ENCODE measurements at places on chromosomes 4 and X. TPM values are rescaled to one million over a fixed set of nuclear protein-coding genes. Genes with fewer than 3 reads are reported as not detected.

DNA sequence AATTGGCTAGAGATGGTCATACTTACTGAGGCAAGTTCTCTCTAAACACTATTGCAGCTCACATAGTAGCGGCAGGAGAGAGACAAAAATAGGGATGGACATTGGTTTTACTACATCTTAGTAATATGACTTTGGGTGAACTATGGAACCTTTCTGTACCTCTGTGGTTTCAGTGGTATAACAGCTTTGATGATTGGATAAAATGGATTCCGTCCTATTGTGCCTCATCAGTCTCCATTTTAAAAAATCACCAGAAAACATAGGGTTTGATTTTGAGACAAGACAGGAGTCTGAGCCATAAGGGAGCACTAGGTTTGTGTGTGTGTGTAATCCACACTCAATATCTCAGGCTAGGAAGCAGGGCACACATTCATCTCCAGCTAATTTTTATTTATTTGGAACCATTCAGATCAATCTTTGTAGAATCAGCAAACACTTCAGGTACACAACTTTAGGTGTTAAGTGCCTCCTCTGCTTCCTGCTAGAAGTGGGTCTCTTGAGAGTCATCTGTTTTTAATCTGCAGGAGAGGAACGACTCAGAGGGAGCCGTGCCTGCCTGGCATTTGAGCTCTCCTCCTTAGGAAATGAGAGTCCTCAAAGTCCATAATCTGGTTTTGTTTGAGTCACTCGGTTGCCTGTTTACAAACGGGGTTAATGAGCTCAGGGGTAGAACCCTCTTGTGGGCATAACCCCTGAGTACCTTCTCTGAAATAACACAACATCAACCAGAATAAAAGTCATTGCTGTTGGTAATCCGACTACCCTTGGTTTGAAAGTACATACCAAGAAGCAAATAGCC is 238.5 kb upstream of the BOD1L1 start:
- no peak for DNase-seq

- DNase-seq: no peak
These were observed 1441.6 kb upstream of the PCDH7 start for GRCh38 chr4:29278585-29278984.

- no peak for DNase-seq
These were observed 358 bp downstream of the FGFBP1 start for GRCh38 chr4:15938182-15938581.

DNA sequence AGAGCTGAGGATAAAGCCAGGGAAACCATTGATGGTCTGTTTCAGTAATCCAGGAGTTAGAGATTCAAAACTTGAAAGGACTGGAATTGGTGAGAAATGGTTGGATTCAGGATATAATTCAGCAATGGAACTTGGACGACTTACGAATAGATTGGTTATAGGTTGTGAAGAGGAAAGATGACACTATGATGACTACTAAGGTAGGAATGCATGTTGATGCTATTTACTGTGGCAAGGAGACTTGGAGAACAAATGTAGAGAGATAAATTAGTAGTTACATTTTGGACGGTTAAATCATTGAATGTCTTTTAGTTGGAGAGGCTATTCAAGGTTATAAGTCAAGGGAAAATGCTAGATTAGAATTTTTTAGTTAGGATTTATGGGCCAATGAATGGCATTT is 365.4 kb upstream of the TECRL start:
- no peak for DNase-seq

GRCh38 chrX:49746306-49746705 is 50.5 kb upstream of the PAGE1 start:
- DNase-seq: no peak

DNA sequence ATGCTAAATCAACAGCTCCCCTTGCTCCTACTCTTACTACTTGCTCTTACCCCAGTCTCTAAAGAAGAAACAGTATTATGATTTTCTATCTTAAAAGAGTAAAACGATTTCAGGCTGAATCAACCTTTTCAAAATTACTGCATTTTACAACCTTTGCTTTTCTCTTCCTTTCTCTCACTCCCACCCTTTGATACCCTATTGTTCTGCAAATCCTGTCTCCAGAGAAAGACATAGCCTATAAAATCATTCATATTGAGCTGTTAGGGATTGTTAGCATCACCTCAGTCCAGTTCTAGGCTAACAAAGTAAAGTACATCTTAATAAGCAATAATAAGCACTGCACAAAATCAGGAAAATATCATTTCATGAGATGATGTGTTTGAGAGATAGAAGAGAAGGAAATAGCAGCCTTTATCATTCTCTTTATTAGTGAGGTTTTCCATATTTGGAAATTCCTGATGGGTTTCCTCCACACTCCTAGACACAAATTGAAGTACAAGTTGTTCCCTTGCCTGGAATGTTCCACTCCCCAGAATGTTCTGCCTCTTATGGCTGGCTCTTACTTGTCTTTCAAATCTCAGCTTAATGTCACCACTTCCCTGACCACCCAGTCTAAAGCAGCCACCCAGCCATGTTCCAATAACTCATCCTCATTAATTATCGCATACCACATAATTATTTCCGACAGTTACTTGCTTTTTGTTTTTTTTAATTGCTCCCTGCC is 219.7 kb downstream of the PALLD start:
- DNase-seq: no peak

GRCh38 chr4:100087743-100088142 is 102.5 kb downstream of the DDIT4L start:
- no peak for DNase-seq

GRCh38 chr4:38497121-38497520 is 166.9 kb upstream of the KLF3 start:
- no peak for DNase-seq

- DNase-seq: no peak
These were observed 650.8 kb downstream of the PCDH7 start for GRCh38 chr4:31370866-31371465.

GRCh38 chrX:118802857-118803256 is 20.8 kb upstream of the ZCCHC12 start:
- DNase-seq: no peak

DNA sequence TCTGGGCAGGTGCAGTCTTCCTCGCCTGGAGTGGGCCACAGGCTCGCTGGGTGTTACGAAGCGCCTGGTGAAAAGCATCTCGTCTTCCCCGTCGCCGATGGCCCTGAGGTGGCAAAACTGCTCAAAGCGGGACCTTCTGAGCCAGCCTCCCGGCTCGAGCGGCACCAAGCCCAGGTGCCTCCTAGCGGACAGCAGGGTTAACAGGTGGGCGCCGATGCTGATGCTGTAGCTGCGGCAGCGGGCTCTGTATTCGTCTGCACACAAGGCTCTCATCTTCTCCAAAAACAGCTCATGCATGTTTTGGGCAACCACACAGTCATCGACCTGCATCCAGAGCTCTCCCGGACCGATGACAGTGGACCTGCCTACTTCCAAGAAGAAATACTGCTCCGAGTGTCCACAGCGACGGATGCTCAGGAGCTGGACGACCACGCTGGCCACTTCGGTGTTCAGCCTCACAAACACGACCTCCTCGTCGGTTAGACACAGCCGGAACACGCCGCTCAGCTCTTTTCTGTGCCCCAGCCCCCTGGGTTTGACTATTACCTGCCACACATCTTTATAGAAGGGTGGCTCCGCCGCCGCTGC is 1.2 kb downstream of the IRS4 start:
- DNase-seq: no peak

- DNase-seq: no peak
These were observed 18.4 kb upstream of the SMIM10L2A start for GRCh38 chrX:135403374-135403773.

TLL1 gene
- not detected for total RNA-seq

ZAR1 gene
- not detected for total RNA-seq

VSIG1 gene
- 31.8 TPM for total RNA-seq

STK32B gene
- total RNA-seq: not detected

CENPE gene
- 17.7 TPM for total RNA-seq

BEX1 gene
- 0.64 TPM for total RNA-seq

NPY2R gene
- not detected for total RNA-seq

LAGE3 gene
- total RNA-seq: 8.9 TPM

SNCA gene
- total RNA-seq: 2.3 TPM
